Lung microvascular endothelial cell (primary cell): ENCODE measurements at places on chromosomes 4 and X. TPM values are rescaled to one million over a fixed set of nuclear protein-coding genes. Genes with fewer than 3 reads are reported as not detected.

DNA sequence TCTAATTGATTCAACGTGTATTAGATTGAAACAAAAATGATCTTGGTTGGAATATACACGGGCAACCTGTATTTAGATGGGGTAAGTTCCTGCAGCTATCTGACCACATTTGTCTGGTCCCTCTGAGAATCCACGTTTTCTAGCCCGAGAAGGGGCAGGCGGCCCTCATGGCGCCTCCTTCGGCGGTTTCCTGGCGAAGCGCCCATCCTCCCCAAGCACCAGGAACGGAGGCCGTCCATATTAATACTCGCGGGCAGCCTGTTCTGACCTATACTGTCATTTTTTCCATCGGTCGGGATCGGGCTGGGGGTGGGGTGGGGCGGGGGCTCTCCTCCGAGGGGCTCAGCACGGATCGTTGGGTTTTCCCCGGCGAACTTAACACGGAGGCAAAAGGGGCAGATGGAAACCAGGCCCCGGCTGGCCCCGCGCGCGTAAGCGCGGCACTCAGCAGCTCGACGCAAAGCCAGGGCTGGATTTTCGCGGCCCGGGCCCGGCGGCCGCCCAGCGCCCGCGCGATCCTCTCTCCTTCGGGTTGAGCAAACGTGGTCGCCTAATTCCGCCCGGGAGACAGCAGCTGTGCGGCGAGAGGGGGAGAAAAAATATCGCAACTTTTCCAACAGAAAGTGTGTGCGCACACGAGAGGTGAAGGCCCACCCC, 77.2 kb upstream of the BCOR start:
- peak; percentile 66 for DNase-seq

GRCh38 chr4:168188754-168189153, 96.4 kb downstream of the ANXA10 start:
- no peak for DNase-seq

- DNase-seq: no peak
Observed at GRCh38 chr4:4791299-4792111, 68.0 kb upstream of the MSX1 start.

DNA sequence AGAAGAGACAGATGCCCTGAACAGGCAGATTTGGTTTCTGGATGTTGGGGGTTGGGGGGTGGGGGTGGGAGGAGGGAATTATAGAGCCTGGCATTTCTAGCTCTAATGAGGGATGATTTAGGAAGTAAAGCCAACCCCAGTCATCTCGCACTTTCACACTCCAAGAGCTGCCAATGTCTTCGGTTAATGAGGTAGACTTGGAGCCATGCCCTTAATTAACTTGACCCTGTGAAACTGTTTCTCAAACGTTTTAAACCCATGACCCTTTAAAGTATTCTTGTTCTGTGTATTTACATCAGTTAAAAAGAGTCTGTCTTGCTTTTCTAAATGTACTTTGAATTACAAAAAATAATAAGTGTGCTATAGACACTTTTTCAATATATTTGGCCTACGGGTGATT, 466.9 kb downstream of the FAT4 start:
- no peak for DNase-seq

- no peak for DNase-seq
Observed at GRCh38 chr4:92136434-92136833, 167.3 kb upstream of the GRID2 start.

GRCh38 chr4:52290466-52290865, 239.4 kb downstream of the SPATA18 start:
- no peak for DNase-seq

DNA sequence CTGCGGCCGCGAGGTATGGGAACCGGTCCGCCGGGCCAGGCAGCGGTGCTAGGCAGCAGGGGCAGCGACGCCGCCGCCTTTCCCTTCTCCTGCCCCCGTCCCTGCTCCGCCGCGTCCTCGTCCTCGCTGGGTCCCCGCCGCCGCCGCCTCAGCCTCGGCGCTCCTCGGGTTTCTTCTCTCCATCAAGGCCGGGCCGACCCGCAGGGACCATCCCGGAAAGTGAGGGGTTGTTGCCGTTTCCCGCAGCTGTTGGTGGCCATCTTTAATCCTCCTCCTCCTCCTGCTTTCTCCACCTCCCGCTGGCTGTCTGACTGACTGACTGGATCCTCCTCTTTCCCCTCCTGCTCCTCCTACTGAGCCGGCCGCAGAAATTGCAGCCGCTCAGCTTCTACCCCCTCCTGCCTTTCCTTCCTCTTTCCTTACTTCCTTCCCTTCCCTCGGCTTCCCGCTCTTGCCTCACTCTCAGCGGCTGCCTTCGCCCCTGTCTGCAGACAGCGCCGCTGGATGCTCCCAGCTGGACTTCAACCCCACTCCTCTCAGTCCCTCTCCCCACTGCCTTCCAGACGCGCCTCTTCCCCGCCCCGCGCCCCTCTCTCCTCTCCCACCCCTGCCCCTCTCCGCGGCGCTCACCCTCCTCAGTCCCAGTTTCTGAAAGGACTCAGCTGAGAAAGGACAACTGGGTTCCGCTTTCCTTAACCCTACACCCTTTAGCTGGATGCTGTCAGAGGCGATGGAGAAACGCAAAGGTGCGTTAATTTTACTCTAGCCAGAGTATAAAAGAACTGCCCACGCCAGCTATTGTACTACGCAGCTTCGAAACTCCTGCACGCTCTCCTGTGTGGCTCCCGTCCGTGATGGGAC, at the start of gene WDFY3:
Gene WDFY3 (minus strand): TSS at position 309 of the 861 bp plus-strand sequence. CDS start 106,099 bp downstream, outside the sequence.
- DNase-seq: peak; percentile 84

DNA sequence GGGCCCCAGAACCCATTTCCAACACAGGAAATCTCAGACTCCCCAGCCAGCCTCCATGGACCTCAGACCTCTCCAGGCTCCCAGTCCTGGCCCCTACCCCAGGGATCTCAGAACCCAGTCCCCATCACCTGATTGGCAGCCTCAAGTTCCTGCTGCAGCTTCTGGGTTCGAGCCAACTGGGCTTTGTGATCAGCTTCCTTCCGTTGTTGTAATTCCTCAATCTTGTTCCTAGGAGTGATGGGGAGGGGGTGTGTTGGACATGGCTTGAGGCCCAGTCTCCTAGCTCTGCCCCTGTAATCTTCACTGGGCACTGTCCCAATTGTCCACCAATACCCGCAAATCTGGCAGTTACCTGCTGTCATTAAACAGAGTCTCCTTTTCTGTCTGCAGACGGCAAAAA, 12.6 kb downstream of the GRIPAP1 start:
- peak; percentile 19 for DNase-seq

DNA sequence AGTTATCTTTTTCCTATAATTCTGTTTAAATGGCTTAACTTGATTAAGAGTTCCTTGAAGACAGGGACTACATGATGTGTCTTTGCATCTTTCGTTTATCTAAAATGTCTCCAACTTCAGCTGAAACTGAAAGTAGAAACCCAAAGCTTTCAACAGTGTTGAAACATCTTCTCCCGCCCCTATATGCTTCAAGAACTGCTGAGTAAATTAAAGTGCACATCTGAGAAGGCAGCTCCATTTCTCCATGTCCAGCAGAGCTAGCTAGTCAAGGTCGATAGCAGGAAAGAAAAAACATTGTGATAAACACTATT, 185.7 kb upstream of the TBL1X start:
- no peak for DNase-seq

DNA sequence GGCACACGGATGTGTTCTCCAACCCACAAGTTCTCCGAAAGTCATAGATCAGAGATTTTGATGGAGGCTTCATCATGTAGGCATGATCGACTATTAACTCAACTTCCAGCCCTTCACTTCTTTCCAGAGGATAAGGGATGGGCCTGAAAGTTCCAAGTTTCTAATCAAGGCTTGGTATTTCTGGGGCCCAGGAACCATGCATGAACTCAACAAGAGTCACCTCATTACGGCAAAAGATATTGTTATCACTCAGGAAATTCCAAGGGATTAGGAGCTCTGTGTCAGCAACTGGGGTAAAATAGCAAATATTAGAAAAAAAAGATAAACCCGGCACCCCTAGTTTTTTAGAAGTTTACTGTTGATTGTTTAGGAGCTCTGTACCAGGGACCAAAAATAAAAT, 240.1 kb upstream of the PPP1R2C start:
- no peak for DNase-seq

GRCh38 chrX:39766085-39766726, 331.6 kb downstream of the BCOR start:
- DNase-seq: no peak

DNA sequence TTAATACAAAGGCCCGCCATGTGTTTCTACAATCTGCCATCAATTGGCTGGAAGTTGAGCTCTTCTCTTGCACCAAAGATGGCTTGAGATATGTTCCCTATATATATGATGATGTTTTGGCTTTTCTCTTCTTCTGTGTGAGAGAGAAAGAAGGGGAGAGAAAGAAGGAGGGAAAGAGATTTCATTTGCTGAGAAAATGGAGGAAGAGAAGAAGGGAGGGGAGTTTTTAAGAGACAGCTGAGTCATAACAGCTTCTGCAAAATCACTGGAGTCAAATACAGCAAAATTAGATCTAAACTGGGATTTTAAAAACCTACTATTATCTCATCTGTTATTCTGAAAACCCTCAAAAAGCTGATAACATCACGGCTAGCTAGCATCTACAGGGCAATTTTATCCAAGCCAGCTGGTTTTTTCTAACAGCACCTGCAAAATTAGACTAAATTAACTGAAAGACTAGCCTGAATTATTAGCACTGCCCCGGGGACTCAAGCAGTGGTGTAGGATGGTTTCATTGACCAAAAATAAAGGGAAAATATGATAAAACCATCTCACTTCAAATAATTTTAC, 647.6 kb upstream of the ACTRT1 start:
- DNase-seq: no peak

GRCh38 chrX:8341814-8342590, 122.6 kb upstream of the VCX3B start:
- no peak for DNase-seq

GRCh38 chr4:25580633-25581467, 74.8 kb upstream of the SLC34A2 start:
- DNase-seq: no peak

GRCh38 chr4:142402156-142402555, 443.9 kb downstream of the INPP4B start:
- DNase-seq: no peak

- DNase-seq: peak; percentile 51
Observed at GRCh38 chrX:109974906-109975655, 27.8 kb upstream of the TMEM164 start.

DNA sequence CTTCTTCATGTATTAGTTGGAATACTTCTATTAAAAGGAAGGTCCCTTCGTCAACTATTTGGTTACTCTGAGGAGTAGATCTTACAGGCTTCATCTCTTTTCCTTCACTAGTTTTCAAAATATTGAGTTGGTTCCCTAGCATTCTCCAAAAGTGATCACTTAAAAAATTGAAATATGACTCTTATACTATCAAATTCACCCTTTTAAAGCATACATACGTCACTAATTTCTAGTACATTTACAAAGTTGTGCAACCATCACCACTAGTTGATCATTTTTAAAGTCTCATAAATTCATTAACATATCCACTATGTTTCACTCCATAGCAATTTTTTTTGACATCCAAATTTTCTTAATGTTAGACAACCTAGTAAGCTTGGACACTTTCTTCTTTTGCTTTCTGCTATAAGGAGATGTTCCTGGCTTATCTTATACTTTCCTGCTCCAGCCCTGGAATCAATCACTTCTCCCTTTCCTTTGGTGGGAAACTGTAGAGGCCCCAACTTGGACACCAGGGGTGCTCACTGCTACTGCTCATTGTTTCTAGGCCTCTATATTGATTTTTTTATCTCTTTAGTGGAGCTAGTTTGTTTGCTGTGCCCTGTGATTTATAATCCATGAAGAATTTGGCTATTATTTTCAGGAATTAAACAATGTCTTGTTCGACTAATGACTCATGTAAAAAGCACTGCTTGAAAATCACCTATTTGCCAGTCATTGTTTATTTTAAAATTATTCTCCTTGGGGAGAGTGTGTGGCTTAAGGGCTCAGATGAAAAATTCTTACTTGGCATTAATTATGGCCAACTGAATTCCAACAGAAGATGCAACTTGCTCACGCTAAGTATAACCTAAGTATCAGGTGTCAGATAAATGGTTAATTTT, 4.0 kb upstream of the ZFX start:
- DNase-seq: peak; percentile 54

- DNase-seq: no peak
Observed at GRCh38 chrX:5080791-5081190, 1147.9 kb downstream of the NLGN4X start.

GRCh38 chr4:76377911-76378310, 43.0 kb downstream of the CCDC158 start:
- peak; percentile 52 for DNase-seq

DNA sequence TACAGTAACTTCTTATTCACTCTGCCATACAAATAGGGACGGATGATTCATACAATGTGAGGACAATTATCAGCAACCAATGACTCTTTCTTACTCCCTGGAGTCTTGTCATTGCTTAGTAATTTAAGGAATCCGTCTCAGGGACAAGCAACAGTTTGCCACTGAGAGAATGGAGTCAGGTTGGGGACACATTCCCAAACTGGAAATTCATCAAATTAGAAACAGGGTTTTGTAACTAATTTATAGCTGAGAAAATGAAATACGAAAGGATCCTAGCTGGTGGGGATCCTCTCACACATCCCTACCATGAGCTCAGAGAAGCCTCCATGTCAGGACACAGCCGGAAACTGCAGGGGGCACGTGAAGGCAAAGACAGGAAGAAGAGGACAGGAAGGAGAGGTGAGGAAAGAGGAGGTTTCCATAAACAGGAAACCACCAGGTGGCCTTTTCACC, 50.4 kb upstream of the KDR start:
- DNase-seq: peak; percentile 42

- no peak for DNase-seq
Observed at GRCh38 chr4:112747036-112747435, 110.1 kb downstream of the LARP7 start.

- no peak for DNase-seq
Observed at GRCh38 chr4:29817961-29818360, 902.2 kb upstream of the PCDH7 start.

DNA sequence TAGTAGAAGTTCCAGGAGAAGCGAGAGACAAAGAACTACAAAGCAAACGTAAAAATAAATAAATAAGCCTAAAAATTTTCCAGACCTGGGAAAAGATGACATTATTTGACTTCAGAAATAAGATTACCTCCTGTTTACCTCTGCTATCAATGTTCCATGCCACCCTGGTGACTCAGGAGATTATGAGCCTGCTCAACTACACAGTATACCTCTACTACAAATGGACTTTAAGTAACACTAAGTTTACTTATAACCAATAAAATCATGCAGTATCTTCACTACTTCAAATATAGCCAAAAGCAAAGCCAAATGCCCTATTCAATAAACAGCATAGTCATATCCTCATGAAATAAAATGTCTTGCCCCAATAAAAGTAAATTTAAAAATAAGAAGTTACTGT, 105.4 kb downstream of the CYLC1 start:
- DNase-seq: no peak

NLGN3 gene
- under 0.01 TPM in 2 replicates for total RNA-seq

UGT2A1 gene
- not detected in 2 replicates for total RNA-seq

LNX1 gene
- 3.5 and 10.1 TPM in 2 replicates for total RNA-seq

ATP5ME gene
- 215 and 297 TPM in 2 replicates for total RNA-seq

HTR2C gene
- not detected in 2 replicates for total RNA-seq

ZNF711 gene
- total RNA-seq: 3.3 and 4.6 TPM in 2 replicates

MAGEE1 gene
- total RNA-seq: 0.44 and 0.60 TPM in 2 replicates

FRMPD3 gene
- not detected in 2 replicates for total RNA-seq

NAP1L2 gene
- total RNA-seq: 0.65 and 2.0 TPM in 2 replicates

TKTL2 gene
- total RNA-seq: not detected in 2 replicates

LEF1 gene
- total RNA-seq: 0.20 TPM in 1 of 2 replicates, not detected in the other

MTNR1A gene
- not detected in 2 replicates for total RNA-seq

MUC7 gene
- not detected in 2 replicates for total RNA-seq

TSPAN5 gene
- 74.3 and 83.9 TPM in 2 replicates for total RNA-seq

MAGEB2 gene
- total RNA-seq: not detected in 2 replicates

FRAS1 gene
- 0.20 and 0.65 TPM in 2 replicates for total RNA-seq

BMP15 gene
- not detected in 2 replicates for total RNA-seq

ARHGEF6 gene
- 5.9 and 12.7 TPM in 2 replicates for total RNA-seq

SSX3 gene
- not detected in 2 replicates for total RNA-seq

SCD5 gene
- total RNA-seq: 31.0 and 32.0 TPM in 2 replicates

CYLC1 gene
- not detected in 2 replicates for total RNA-seq
